ENCODE measurements at places on chromosomes 7 and 10.
A peak's percentile ranks its signal among the peaks of the same experiment; 100 is the strongest.

DNA sequence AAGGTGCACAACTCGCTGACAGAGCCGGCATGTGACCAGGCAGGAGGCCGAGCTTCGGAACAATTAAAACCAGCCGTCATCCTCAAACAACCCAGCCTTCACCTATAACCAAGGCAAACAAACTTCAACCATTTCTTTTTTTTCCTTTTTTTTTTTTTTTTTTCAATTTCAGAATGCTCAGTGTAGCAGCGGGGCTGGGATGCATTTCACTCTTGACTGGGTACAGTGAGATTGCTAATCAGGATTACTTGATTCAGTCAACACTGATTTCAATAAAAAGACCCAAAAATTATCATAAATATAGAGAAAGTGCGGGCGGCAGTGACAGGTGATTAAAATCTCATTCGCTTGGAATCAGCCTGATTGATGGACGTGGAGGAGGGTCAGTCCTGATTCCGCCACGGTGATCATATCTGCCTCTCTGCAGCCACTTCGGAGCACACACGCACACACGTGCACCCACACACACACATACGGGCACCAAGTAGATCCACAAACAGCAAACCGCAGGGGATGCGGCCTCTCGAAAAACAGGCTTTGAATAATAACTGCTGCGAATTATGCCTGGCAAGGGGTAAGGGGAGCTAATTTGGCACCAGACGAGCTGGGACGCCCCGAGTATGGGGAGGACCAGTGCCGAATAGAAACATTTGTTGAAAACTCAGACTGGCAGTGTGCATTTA is 31.2 kb downstream of the EBF3 start:
- DNase-seq: no peak

DNA sequence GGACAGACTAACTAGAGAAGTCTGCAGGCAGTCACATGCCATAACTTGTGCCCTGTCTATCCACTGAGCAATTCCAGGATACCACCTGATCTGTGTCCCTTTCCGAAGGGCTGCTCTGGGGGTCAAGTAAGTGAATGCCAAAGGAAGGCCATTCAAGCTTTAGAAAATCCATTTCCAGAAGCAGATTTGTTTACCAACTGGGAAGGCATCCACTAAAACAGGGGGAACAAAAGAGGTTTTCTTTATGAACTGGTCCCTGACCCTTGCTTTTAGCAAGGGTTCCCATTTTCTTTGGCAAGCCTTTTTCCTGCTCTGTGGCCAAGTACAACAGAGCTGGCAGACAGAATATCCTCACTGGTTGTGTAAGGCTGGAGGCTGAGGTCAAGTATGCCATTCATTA is 36.5 kb downstream of the ITPRID1 start:
- DNase-seq: no peak

DNA sequence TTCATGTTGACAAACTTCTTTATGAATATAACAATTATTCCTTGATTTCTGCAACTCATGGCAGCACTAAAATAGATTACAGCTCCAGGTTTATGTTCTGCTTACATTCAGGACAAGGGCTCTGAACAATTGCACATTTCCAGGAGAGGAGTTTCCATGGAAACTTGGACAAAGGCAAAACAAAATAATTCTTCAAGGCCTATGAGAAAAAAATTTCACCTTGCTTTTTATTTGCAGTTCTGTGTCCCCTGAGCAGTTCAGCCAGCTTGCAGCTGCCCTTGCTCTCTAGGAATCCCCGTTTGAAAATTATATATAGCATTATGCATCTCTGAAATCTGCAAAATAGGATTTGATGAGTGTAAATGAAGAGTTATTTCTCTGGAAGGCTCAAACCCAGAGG is 71.7 kb downstream of the ARL4A start:
- DNase-seq: peak; percentile 20

DNA sequence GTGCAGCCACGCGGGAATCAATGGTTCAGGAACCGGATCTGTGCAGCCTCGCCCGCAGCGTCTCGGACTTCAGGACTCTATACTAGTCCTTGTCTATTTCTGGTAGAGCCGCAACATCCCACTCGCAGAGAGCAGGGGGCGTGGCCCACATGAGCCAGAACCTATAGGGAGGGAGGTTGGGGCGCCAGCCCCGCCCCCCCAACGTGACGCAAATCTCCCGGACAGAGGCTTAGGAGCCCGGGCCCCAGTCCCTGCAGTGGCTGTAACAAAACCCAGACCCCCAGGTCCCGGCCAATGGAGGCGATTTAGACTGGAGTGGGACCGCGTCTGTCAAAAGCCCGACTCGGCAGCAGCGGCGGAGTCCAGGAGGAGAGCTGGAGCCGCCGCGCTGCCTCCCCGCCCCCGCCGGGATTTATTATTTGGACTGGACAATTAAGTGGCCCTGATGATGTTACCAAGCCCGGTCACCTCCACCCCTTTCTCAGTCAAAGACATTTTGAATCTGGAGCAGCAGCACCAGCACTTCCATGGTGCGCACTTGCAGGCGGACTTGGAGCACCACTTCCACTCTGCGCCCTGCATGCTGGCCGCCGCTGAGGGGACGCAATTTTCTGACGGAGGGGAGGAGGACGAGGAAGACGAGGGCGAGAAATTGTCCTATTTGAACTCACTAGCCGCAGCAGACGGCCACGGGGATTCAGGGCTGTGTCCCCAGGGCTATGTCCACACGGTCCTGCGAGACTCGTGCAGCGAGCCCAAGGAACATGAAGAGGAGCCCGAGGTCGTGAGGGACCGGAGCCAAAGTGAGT is at the start of gene NKX2-3:
NKX2-3 (plus strand) TSS at position 256 of the 809 bp plus-strand sequence; CDS start at position 446, 190 bp downstream.
- DNase-seq: no peak

DNA sequence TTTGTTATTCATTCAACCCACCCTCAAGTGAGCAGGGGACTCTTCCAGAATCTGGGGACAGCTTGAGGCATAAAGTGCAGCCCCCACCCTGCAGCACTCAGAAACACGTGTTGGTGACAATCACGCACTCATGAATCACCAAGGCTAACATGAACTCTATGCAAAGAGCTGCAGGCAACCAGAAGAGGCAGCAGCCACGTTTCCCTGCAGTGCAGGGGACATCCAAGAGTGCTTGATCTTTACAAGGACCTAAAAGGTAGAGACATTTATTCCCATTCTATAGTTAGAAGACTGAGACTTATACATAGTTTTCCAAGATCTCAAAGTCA is 135.2 kb upstream of the GDF10 start:
- no peak for DNase-seq

DNA sequence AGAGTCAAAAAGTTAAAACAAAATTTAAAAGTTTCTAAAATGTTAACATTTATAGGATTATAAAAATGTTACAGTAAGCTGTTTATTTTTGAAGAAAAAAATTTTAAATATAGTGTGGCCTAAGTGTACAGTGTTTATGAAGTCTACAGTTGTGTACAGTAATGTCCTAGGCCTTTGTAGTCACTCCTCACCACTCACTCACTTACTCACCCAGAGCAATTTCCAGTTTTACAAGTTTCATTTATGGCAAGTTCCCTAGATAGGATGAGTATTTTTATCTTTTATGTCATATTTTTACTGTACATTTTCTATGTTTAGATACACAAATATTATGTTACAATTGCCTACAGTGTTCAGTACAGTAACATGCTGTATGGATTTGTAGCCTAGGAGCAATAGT is 419.9 kb downstream of the ARL4A start:
- DNase-seq: no peak

DNA sequence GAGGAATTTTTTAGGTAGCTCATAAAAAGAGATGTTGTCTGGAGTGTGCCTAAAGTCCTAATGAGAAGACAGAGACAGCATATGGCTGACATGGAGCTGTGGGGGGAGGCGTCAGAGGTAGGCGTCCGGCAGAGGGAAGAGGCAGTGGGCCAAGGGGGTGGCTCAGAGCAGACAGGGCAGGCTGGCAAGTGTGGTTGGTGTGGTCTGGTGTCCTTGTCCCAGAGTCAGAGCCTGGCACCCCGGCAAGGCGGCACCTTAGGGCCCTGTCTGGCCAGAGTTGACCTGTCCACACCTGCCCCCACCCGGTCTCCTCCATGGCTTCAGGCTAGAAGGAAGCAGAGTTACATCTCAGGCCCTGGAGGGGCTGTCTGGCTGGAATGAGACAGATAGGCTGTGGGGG is 220.3 kb upstream of the ZNF32 start:
- DNase-seq: no peak

- no peak for DNase-seq
Measured at GRCh38 chr7:140402178-140402835, 1.6 kb upstream of the RAB19 start.

GRCh38 chr10:85611746-85612377 is 754.7 kb downstream of the GRID1 start:
- no peak for DNase-seq

DNA sequence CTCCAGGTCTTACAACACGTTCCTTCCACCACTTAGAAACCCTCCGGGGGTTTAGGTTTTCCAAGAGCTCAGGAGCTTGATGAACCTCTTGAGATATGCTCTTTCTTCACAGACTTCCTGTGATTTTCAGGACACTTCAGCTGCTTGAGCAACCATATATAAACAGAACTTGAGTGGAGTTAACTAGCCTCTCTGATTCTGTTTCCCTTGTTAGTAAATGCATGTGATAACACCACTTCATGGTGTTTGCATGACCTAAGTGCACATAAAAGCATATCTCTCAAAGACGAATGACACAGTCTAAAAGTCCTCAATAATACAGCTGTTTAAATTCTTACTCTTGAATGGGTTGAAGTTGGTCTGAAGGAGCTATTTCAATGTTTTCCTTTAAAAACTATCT is 9.9 kb downstream of the PRR15 start:
- no peak for DNase-seq

DNA sequence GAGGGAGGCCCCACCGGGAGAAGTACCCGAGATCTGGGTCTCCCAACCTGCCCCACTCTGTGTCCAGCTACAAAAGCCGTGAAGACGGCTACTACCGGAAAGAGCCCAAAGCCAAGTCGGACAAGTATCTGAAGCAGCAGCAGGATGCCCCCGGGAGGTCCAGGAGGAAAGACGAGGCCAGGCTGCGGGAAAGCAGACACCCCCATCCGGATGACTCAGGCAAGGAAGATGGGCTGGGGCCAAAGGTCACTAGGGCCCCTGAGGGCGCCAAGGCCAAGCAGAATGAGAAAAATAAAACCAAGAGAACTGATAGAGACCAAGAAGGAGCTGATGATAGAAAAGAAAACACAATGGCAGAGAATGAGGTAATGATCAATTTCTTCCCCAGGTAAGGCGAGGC is 59.1 kb upstream of the PDCD4 start:
- no peak for DNase-seq

DNA sequence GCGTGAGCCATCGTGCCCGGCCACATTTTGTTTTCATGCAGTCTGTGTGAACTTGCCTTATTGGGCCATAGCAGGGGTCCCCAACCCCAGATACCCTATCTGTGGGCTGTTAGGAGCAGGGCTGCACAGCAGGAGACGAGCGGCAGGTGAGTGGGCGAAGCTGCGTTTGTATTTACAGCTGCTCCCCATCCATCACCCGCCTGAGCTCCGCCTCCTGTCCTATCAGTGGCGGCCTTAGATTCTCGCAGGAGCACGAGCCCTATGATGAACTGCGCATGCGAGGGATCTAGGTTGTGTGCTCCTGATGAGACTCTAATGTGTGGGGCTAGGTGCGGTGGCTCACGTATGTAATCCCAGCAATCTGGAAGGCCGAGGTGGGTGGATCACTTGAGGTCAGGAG is 293.9 kb downstream of the CAMK1D start:
- DNase-seq: no peak

DNA sequence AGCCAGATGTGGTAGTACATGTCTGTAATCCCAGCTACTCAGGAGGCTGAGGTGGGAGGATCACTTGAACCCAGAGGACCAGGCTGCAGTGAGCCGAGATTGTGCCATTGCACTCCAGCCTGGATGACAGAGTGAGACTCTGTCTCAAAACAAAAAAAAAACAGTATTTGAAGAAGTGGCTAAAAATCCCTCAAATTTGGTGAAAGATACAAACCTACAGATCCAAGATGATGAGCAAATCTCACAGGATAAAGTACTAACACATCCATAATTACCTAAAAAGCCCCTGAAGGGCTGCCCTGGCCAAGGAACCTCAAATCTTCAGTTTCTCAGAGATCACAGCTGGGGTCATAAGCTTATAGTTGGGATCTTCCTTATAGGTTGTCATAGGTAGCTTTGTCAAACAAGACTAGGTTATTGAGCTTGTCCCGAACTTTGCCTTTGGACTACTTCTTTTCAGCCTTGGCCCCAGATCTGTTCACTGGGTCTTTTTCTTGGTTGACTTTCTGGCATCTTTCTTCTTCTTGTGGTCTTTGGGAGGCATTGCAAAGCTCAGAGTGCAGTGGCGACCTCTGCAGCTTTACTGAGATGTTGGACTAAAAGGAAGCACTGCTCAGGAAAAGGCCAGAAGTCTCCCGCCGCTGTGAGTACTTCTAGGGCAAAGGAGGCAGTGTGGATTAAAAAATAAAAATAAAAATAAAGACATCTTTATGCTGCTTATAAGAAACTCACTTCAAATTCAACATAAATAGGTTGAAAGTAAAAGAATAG is 28.6 kb upstream of the SAR1A start:
- DNase-seq: no peak

DNA sequence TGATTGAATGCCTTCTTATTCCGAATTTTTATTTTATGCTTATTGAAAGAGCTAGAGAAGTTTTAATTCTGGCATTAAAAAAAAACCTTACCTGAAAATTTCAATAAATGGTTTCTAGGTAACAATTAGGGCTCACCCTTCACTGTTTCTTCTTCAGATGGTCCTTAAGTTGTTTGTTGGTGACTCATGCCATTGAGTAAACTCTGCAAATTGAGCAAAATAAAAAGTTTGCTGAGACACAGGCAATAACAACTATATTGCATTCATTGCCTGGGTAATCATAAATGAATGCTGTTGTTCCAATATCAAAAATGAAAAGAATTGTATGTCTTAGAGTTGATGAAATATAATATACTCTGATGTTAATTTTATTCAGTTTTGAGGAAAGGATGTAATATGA is 300.3 kb downstream of the CDK14 start:
- no peak for DNase-seq

GRCh38 chr10:293636-294035 is 158.4 kb downstream of the ZMYND11 start:
- no peak for DNase-seq

DNA sequence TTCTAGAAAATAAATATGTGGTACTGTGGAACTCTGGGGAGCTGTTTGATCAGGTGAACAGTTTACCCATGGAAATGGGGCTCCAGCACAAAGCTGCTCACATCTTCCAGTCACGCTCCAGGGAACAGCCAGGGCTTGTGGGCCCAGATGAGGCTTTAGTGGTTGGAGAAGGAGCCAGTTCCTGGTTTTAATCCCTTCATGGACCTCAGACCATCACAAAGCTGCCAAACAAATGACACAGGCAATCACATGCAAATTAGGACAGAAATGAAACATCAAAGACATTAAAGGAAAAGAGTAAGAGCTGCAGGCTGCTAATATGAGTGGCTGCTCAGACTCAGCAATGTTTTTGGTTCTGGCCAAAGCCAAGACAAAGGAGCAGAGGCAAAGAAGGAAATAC is 2.2 kb upstream of the ATP6V0E2 start:
- DNase-seq: no peak

Measured in NCI-H1105 (cell line).